Psoas muscle (tissue), 8 donors: ENCODE measurements at places on chromosomes 13 and 19.

GRCh38 chr13:106028911-106029310 lies 506.6 kb downstream of the EFNB2 start:
- DNase-seq, result no peak

- peak; percentile 61 for DNase-seq
Observed at GRCh38 chr19:3608750-3609322, 2.2 kb upstream of the TBXA2R start.

DNA sequence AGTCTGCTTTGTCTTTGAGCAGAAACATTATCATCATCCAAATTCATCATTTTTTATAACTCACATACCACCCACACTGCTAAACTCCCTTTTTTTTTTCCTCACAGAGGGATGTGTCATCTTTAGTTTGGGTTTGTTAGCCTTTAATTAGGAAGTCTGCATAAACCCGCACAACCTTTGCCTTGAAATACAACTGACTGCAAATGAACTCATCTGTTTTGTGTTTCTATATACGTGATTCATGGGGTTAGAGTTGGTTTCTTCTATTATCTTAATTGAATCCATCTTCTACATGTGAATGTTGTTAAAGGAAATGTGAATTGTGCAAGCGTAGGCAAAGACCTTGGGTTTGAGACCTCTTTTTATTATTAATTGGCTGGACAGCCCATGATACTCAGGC lies 102.7 kb downstream of the SLAIN1 start:
- DNase-seq, result no peak

- DNase-seq, result no peak
Observed at GRCh38 chr19:42657556-42657955, 62.8 kb upstream of the CEACAM8 start.

DNA sequence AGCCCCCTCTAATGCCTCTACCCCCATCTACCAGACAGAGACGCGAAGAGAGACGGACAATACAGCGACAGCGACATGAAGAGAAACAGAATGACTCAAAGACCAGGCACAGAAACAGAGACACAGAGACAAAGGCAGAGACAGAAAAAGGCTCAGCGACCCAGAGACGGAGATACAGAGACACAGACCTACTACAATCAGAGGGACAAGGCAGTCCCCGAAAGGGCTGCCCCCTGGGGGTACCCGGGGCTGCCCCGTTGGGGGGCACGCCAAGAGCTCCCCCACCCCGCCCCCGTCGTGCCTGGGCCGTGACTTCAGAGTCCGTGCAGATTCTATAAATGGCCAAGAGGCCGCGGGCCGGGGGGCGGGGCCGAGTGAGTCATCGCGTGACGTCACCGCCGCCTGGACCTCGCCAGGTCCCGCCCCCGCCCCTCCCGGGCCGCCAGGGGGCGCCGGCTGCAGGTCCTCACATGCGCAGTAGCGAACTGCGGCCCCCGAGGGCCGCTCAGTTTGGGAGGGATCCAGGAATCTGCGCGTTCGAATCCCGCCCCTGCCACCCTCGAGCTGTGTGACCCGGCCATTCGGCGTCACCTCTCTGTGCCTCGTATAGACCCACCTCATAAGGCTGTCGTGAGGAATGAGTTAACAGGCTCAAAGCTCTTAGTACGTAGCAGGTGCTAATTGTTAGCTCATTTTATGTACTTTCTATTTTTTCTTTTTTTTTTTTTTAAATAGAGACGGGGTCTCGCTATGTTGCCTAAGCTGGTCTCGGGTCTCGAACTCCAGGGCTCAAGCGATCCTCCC lies 2.7 kb upstream of the CNN1 start:
- DNase-seq, result peak; percentile 90

- DNase-seq, result no peak
Observed at GRCh38 chr13:66887088-66887487, 343.0 kb downstream of the PCDH9 start.

GRCh38 chr13:73411067-73411809 lies 352.4 kb downstream of the KLF5 start:
- no peak for DNase-seq

DNA sequence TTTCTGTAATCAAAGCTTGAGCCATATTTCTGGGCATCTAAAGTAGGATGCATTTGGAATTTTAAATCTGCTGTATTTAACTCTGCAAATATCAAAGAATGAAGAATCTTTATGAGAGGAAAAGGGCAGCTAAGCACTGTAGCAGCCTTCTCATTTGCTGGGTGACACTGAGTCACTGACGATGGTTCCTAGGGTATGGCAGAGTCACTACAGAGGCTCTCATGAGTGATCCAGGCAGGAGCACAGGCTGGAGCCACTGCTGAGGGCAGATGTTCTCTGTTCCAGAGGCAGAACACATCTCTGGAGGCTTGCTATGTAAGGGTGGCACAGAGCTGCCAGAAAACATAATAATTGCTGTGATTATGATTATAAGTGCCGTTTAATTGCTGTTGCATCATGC lies 340.7 kb upstream of the HTR2A start:
- DNase-seq, result no peak

GRCh38 chr13:99237981-99238662 lies 20.1 kb downstream of the GPR18 start:
- DNase-seq, result no peak

DNA sequence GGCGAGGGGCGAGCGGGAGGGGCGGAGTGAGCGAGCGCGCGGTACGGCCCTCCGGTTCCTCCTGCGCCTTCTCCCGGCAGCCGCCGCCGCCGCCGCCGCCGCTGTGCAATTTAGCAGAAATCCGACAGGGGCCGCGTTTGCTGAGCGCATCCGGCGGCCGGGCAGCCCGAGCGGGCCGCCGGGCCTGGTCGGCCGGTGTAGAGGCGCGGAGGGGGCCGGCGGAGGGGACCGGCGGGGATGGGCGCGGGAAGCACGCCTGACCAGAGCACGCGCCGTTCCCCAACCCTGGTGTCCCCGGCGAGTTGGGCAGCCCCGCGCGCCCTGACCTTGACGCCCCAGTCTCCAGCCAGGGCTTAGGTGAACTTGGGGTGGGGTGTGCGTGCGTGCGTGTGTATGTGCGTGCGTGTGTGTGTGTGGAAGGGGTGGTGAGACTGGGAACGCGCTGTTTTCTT lies 144.5 kb upstream of the ZNF536 start:
- peak; percentile 56 for DNase-seq
